Thoracic aorta (tissue), 2 donors: ENCODE measurements at places on chromosomes 2 and 18. TPM values are rescaled to one million over a fixed set of nuclear protein-coding genes. Genes with fewer than 3 reads are reported as not detected.

- no peaks in the 10 kb centered on the region for H3K36me3 ChIP-seq
- peaks cover 15% of the 10 kb centered on the region for H3K4me1 ChIP-seq
- no peak for DNase-seq
- H3K27me3 ChIP-seq: no peaks in the 10 kb centered on the region
- H3K4me3 ChIP-seq: no peak overlapping the region
Observed at GRCh38 chr2:73979686-73980085, 5.0 kb upstream of the TET3 start.

STK25 gene
- total RNA-seq: 180 TPM

GRCh38 chr2:36516136-36516870 is 81.7 kb downstream of the FEZ2 start:
- no peak overlapping the region for H3K4me3 ChIP-seq
- no peaks in the 10 kb centered on the region for H3K27me3 ChIP-seq
- DNase-seq: no peak
- no peak overlapping the region for H3K27ac ChIP-seq

HOXD1 gene
- total RNA-seq: 0.71 TPM

GRCh38 chr2:203461746-203462145 is 73.4 kb downstream of the RAPH1 start:
- H3K36me3 ChIP-seq: peaks cover 15% of the 10 kb centered on the region
- no peak overlapping the region for H3K27ac ChIP-seq
- peaks cover 12% of the 10 kb centered on the region for H3K4me1 ChIP-seq
- H3K4me3 ChIP-seq: no peak overlapping the region

G6PC2 gene
- not detected for total RNA-seq

GRCh38 chr2:11129598-11130449 is 25.4 kb upstream of the SLC66A3 start:
- peaks cover 14% of the 10 kb centered on the region for H3K4me1 ChIP-seq
- no peaks in the 10 kb centered on the region for H3K36me3 ChIP-seq
- no peak overlapping the region for H3K27ac ChIP-seq
- DNase-seq: no peak

DNA sequence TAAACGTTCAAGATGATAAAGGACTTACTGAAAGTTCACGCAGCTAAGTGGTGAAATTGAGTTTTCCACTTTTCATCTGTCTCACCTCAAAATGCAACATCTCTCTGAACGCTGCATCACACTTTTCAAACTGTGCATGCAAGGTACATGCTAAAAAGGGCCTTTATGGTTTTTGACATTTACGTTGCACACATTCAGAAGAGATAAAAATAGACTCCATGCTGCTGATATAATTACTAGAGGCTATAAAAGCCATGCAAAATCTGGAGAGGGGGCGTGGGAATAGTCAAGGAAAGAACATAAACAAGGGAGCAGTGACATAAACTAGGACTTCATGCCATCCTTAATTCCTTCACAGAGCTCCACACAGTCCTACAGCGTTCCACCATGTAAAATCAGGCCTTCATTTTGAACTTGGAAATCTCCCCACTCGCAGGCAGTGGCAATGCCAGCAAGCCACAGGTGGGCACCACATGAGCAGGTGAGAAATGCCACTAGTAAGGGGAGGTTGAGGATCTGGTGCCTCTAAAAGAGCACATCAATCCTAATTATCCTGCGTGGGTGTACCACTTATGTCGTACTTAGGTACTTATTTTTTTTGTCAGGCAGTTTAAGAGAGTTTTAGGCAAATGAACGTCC is 71.4 kb downstream of the ZEB2 start:
- H3K27ac ChIP-seq: peak overlapping the region; percentile 56
- H3K4me1 ChIP-seq: peaks cover 26% of the 10 kb centered on the region
- DNase-seq: no peak
- H3K36me3 ChIP-seq: no peaks in the 10 kb centered on the region
